Dermis lymphatic vessel endothelial cell (primary cell): ENCODE measurements at places on chromosomes 7 and 10. TPM values are rescaled to one million over a fixed set of nuclear protein-coding genes. Genes with fewer than 3 reads are reported as not detected.

Gene MOGAT3
- not detected in 2 replicates for total RNA-seq

Gene NPTX2
- 2.6 and 18.9 TPM in 2 replicates for total RNA-seq

Gene SPDYE16
- 0.11 TPM in 1 of 2 replicates, not detected in the other for total RNA-seq

Gene NUDT13
- 1.7 and 2.2 TPM in 2 replicates for total RNA-seq

Gene SVOPL
- not detected in 2 replicates for total RNA-seq
